ENCODE measurements at places on chromosomes 16 and 17.

DNA sequence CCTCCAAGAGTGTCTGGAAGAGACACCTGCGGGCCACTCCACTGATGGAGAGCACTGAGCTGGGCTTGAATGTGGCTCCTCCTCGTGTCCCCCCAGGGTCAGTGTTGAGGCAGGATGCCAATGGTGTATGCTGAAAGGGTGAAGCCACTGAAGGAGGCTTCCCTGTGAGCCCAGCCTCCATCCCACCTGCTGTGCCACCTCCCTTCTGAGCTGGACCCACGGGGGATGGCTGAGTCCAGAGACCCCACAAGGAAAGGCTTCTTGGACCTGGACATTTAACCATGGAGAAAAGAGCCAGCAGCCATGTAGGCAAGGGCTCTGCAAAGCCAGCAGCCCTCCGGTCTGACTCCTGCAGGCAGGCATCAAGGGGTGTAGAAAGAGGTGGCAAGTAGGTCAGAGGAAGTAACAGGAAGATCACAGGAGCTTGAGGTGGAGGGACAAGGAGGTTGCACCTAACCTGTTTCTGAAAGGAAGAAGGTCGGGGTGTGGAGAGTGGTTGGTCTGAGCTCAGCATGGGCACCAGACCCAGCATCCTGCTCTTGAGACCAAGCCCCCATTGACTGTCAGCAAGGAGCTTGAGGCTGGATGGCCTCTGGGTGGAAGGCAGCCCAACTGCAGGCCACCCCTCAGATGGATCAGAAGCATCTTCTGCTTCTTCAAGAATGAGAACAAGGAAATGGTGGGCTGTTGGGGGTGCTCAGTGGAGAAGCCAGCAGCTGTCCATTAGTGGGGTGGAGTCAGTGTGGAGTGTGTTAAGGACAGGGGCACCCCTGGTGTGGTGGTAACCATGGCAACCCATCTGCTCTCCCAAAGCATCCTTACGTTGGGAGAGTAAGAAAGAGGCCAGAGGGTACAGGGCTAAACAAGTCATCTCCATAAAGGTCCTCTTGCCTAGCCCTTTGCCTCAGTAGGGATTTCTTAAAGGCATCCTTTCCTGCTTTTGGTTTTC is 80.7 kb downstream of the PLD6 start:
- DNase-seq, result no peak

DNA sequence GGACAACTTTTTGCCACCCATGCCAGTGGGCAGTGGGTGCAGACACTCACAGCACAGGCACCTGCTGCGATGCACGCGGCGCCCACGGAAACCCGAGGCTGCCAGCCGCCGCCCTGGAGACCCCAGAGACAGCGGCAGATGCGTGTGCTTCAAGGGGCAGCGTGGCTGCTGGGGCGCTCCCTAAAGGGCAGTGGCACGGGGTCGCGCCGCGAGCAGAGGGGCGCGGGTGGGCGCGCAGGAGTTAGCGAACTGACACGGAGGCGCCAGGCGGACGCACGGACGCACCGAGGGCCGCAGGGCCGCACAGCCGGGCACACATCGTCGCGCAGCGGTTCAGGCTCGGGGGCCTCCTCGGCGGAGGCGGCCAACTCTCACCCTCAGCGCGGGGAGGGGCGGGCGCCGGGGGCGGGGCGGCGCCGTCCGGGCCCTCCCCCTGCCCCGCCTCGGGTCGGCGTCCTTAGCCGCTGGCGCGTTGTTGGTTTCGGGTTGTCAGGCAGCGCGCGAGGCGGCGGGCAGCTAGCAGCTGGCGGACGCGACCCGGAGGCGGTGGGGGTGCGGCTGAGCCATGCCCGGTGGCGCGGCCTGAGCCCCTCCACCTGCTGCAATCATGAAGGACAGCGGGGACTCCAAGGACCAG is at the start of gene KIF19:
KIF19 (plus strand) TSS at position 484 of the 637 bp plus-strand sequence; CDS start at position 608, 124 bp downstream.
- peak; percentile 52 for DNase-seq

- no peak for DNase-seq
Observed at GRCh38 chr16:48905632-48906505, 295.9 kb upstream of the N4BP1 start.

DNA sequence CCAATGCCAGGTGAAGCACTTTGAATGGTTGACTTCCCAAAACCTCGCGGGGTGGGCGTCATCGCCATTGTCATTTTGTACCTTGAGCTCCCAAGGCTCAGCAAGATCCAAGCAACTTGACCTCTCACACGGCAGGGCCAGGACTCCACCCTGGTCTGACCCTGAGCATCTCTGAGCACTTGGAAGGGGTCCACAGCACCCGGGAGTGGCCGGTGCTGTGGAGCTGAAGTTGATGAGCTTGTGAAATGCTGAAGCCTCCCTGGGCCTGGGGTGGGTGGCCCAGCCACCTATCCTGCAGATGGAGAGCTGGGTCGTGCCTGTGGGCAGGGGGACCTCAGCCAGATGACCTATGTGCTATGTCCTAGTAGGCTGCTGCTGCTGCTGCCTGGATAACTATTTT is 283.3 kb upstream of the FOXF1 start:
- DNase-seq, result no peak

- no peak for DNase-seq
Observed at GRCh38 chr16:53154513-53154912, 99.7 kb downstream of the CHD9 start.

DNA sequence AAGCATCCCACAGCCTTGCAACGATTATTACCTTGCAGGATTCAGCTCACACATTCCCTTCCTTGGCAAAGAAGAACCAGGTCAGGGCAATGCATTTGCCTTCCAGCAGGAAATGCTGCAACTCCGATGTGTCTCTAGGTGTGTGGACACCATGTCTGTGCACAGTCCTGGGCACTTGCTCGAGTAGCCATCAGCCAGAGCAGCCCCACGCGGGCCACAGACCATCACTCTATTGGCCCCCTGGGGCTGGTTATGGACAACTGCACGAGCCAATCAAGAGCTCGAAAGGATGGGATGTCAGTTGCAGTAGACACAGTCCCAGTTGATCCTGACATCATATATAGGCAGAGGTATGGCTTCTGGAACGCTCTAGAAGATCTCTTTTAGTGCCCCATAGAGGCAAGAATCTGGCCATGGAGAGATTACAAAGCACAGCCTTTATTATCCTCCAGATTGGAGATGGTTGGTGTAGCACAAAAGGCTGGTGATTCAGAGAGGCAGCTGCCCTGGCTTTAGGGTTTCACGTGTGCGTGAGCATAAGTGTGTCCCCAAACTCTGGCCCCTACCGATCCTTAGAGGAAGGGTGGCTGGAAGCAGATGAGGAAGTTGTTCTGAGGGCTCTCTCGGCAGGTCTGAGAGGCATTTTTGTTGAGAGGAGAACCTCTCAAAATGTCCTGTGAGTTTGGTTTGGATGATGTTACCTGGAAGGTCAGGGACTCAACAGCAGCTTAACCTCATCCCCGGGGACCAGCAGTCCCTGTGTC is 403.8 kb downstream of the SEC14L1 start:
- DNase-seq, result no peak

- DNase-seq, result no peak
Observed at GRCh38 chr16:48556243-48556912, 53.6 kb downstream of the N4BP1 start.

GRCh38 chr16:31477220-31478216 is 5.4 kb upstream of the SLC5A2 start:
- DNase-seq, result no peak

GRCh38 chr16:77807021-77807420 is 18.7 kb downstream of the VAT1L start:
- DNase-seq, result no peak

- DNase-seq, result no peak
Observed at GRCh38 chr16:24140730-24141129, 115.4 kb upstream of the CACNG3 start.

DNA sequence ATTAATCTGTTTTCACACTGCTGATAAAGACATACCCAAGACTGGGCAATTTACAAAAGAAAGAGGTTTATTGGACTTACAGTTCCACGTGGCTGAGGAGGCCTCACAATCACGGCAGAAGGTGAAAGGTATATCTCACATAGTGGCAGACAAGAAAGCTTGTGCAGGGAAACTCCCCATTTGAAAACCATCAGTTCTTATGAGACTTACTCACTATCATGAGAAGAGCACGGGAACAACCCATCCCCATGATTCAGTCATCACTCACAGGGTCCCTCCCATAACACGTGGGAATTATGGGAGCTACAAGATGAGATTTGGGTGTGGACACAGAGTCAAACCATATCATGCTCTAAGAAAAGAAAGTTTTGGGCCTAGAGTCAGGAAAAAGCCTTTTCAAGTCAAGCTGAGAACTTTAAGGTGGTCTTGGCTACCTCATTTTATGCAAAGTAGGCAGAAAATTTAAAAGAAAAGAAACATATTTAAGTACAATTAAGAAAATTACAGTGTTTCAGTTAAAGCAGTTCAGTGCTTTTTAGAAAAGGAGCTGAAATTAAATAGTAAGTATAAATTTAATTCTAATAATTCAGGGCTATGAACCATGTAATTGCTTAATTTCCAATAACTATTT is 24.9 kb upstream of the CRYM start:
- no peak for DNase-seq

DNA sequence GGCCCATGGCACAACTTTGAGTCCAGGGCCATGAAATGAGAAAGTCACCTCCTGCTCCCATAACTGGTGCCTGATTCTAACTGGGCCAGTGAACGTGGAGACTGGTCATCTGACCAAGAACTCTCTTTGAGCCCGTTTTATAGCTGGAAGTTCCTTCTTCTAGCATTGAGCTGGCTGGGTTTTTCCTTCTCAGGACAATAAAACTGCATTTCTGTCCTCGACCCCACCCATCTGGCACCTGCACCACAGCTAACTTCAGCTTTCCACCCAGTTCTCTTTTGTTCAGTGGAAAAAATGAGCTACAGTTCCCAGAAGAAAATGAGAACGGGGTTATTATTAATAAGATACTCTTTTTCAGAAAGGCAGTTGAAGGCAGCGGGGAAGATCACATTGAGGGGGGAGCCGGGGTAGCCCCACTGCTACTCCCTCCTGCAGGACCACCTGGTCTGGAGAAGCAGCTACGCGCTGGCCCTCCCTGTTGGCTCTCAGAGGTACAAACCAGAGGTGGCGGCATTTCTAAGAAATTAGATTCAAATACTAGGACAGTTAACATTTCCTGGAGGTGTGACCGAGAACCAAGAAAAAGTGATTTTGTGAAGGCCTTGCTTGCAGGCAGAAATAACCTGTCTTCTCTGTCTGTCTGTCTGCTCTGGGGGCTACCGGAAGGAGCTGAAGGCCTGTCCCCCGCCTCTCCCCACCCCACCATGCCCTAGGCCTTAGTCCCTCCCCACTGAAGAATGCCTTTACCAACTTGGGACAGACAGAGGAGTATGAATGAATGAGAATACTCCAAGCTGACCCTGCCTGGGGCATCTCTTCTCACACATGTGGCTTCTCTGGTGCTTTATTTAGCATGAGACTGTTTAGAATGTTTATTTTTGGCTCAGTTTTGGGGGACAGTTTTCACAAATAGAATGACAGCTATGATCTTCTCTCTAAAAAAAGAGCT is 123.9 kb downstream of the XYLT1 start:
- DNase-seq, result no peak

DNA sequence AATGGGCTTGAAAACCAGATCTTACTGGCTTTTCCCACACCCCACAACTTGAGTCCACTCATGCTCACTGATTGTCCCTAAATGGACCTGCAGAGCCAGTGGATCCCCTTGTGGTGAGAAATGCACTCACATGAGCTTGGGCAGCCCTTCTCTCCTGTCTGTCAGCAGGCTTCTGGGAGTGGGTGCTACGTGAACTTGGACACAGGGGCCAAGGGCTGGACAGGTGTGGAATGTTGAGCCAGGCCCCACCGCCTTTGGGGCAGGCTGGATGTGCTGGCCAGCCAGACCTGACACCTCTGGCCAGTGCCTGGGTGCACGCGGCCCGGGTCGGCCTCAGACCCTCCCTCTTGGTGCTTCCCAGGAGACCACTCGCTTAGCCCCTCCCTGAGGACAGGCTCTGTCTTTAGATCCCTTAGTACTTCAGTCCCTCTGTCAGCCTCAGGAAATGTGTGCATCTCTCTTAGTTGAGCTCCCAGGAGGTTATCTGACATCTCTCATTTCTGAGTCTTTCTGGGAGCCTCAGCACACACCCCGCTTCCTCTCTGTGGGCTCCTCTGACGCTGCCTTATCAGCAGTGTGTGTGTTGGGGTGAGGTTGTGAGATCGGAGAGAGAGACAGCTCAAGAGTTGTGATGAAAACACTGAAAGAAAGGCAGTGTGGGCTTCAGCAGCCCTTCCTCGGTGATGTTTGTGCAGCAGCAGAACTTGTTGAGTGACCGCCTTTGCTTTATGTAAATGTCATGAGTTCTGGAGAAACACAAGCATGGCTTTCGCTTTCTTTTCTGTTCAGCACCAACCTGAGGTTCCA is 117.0 kb downstream of the RAB11FIP4 start:
- no peak for DNase-seq

- DNase-seq, result no peak
Observed at GRCh38 chr17:896953-897661, 82.5 kb downstream of the NXN start.

- no peak for DNase-seq
Observed at GRCh38 chr16:29974291-29975133, 844 bp downstream of the TAOK2 start.

- no peak for DNase-seq
Observed at GRCh38 chr17:36949461-36949927, 740 bp downstream of the AATF start.

DNA sequence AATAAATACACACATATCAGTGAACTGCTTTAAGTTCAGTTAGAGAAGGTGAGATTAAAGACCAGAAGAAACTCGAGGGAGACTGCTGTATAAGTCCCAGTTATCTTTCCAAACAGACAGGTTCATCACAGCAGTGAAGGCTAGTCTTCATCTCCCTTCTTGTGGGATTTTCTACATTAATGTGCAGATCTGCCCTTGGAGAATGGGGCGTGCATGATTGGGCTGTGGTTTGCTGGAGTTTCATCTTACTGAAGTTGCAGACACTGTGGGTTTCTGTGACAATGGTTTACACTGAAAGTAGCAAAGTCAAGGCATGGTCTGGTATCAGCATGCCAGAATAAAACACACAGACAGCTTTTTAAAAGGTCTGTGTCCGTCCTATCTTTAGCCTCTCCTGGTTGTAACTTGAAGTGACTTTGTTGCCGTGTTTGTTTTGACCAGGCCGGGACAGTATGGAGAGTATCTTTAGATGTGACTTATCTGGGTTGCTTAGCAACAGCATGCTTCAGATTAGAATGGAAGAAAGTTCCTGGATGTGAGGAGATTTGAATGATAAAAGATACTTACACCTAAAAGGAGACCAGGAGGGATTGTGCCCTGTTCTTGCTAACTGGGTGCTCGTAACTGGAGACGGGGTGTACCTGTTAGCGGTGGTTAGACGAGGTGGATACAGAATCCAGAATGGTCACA is 16.1 kb downstream of the NAA60 start:
- DNase-seq, result no peak

- peak; percentile 20 for DNase-seq
Observed at GRCh38 chr17:79082311-79083190, 7.9 kb downstream of the ENGASE start.

GRCh38 chr16:30567160-30567990 is 4.1 kb downstream of the ZNF688 start:
- no peak for DNase-seq

GRCh38 chr17:81683584-81684441 is at the start of the genes ARL16 and HGS:
Gene ARL16, minus strand, starts transcription at chr17:81683797. Its CDS starts 44 bp downstream, at chr17:81683753.
Gene HGS, plus strand, starts transcription at chr17:81684011. Its CDS starts 56 bp downstream, at chr17:81684067.
- peak; percentile 96 for DNase-seq

- no peak for DNase-seq
Observed at GRCh38 chr17:8448310-8448709, 12.6 kb downstream of the NDEL1 start.

GRCh38 chr17:35164716-35165115 is 17.1 kb downstream of the UNC45B start:
- no peak for DNase-seq

Data from T-helper 1 cell (primary cell).